ENCODE measurements at places on chromosomes 4 and X.
A peak's percentile ranks its signal among the peaks of the same experiment; 100 is the strongest.

DNA sequence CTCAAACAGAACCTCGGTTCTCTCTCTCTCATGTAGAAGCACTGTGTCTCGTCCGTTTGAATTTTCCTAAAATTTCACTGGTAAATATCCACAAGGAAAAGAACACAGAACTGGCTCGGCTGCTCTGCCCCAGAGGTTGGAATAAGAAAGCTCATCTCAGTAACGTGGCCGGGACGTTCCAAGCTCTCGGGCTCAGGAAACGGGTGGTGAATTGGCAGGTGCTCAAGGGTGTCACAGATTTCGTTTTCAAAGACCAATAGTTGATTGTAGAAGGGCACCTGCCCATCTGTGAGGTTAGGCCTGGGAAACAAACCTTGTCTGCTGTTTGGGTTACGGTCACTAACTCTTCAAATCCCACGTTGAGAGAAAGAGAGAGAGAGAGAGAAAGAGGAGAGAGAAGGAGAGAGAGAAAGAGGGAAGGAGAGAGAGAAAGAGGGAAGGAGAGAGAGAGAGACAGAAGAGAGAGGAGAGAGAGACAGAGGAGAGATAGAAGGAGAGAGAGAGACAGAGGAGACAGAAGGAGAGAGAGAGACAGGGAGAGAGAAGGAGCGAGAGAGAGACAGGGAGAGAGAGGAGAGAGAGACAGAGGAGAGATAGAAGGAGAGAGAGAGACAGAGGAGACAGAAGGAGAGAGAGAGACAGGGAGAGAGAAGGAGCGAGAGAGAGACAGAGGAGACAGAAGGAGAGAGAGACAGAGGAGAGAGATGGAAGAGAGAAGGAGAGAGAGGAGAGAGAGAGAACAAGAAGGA is 106.6 kb downstream of the CRLF2 start:
- DNase-seq, result peak; percentile 80

DNA sequence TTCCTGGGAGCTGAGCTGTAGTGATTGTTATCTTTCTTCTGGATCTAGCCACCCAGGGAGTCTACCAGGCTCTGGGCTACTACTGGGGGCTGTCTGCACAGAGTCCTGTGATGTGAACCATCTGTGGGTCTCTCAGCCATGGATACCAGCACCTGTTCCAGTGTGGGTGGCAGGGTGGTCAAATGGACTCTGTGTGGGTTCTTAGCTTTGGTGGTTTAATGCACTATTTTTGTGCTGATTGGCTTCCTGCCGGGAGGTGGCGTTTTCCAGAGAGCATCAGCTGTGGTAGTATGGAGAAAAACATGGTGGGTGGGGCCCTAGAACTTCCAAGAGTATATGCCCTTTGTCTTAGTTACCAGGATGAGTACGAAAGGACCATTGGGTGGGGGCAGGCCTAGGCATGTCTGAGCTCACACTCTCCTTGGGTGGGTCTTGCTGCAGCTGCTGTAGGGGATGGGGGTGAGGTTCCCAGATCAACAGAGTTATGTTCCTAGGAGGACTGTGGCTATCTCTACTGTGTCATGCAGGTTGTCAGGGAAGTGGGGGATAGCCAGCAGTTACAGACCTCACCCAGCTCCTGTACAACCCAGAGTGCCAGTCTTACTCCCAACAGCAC is 264.8 kb upstream of the LDB2 start:
- no peak for DNase-seq

- DNase-seq, result peak; percentile 22
Measured at GRCh38 chr4:153153339-153153871, 50.8 kb upstream of the TRIM2 start.

DNA sequence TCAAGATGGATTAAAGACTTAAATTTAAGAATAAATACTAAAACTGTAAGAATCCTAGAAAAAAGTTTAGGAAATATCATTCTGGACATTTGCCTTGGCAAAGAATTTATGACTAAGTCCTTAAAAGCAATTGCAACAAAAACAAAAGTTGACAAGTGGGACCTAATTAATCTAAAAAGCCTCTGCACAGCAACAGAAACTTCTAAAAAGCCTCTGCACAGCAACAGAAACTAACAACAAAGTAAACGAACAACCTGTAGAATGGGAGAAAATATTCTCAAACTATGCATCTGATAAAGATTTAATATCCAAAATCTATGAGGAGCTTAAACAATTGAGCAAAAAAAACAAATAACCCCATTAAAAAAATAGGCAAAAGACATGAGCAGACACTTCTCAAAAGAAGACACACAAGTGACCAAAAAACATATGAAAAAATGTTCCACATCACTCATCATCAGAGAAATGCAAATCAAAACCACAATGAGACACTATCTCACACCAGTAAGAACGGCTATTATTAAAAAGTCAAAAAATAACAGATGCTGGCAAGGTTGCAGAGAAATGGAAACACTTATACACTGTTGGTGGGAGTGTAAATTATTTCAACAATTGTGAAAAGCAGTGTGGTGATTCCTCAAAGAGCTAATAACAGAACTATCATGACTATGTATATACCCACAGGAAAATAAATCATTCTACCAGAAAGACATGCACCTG is 5.5 kb upstream of the OPRPN start:
- no peak for DNase-seq

- DNase-seq, result no peak
Measured at GRCh38 chr4:7976025-7976424, 36.4 kb upstream of the AFAP1 start.

DNA sequence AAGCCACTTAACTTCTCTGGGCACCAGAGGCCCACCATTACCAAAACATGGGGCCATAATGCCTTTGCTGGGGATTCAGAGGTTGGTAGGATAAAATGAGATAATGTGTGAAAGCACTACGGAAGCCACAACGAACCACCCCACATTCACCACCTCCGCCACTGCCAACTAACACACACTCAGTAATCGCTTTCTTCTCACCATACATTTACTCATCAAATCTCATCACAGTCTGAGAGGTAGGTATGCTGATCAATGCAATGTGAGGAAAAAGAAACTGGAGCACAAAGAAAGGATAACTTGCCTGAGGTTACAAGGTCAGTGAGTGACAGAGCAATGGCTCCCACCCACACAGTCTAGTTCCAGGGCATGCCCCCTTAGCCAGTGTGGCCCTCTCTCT is 257.3 kb downstream of the NR3C2 start:
- DNase-seq, result no peak

DNA sequence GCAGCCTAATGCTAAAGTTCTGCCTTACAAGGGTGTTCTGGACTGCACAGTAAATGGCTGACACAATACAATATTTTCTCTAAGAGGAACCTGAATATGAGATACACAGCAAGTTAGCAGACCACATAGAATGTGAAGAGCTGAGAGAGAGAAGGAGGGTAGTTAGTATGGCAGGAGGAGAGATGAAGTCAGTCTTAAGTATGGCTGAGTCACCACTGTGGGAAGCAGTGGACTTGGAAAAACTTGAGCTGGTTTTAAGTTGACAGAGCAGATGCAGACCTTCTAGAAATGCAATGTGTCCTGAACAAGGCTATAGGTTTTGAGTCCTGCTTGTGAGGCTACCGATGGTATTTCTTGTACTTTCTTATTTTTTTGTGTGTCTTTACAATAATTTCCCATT is 172.5 kb downstream of the SH2D1A start:
- no peak for DNase-seq

GRCh38 chrX:131330735-131331134 is 41.6 kb upstream of the IGSF1 start:
- no peak for DNase-seq

GRCh38 chr4:17018013-17018412 is 119.6 kb upstream of the LDB2 start:
- no peak for DNase-seq

DNA sequence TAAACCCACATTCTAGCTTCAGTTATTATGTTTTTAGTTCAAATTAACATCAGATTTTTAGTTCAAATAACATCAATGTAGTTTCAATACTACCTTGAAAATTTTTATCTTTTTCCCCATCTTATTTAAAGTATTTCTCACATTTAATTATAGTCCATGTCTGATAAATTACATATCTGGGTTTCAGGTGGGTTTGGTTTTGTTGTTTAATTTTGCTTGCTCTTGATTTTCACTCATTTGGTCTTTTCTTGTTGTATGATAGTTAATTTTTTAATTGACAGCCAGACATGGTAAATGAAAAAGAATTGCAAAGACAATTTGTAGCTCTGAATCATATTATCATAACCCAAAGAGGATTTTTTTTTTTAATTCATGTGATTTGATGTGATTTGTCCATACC is 41.9 kb downstream of the GYG2 start:
- DNase-seq, result no peak

DNA sequence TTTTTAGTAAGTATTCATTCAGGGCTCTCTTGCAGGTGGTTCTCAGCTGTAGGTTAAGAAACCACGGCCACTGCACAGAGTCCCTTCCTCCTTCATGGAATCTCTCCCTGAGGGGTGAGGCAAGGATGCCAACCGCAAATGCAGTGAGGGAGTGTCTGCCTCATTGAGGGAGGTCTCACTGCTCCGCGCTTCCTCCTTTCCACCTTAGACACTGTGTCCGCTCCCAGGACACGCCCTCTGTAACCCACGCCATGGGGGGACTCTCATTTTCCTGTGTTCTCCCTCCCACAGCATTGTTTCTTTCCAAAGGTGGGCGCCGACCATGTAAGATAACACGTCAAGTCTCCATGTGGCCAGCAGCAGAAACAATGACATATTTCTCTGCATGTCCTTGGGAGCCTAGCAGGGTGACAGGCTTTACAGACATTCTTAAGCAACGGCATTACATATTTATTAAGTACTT is 63.2 kb downstream of the SEPSECS start:
- no peak for DNase-seq

- DNase-seq, result no peak
Measured at GRCh38 chr4:126679303-126679702, 953.5 kb upstream of the INTU start.

GRCh38 chr4:79163981-79164490 is 161.8 kb downstream of the NAA11 start:
- DNase-seq, result no peak

DNA sequence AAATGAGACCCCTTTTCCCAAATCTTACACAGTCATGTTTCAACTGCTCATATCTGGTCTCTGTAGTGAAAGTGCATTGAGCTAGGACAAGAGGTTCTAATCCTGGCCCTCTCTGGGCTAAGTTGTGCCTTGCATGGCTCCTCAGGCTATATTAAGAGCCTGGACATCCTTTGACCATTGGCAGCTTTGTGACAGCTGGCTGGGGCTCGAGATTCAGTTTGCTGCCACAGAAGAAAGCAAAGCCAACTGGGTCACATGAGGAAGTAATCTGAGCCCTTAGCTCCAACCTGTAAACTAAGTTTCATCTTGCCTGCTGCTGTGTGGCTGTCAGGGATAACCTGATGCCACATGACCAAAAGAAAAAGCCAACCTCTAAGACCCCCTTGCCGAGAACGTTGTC is 51.8 kb upstream of the JADE1 start:
- no peak for DNase-seq

GRCh38 chrX:131262738-131263679 is 26.1 kb downstream of the IGSF1 start:
- DNase-seq, result peak; percentile 48

DNA sequence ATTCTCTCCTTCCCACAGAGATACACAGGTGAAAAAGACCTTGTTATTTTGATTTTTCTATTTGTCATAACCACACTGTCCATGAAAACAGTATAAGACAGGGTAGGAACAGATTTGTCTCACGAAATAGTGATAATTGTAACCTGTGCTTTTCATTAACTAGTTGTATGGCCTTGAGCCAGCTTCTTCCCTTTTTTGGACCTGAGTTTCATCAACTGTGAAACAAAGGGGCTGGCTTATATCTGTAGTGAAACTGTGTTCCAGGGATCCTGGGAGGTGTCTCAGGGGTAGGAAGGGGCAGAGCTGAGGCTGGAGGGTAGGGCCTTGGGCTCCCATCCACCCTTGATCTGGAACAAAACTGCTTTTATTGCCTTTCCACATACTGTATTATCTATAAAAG is 50.9 kb downstream of the MED28 start:
- DNase-seq, result no peak

DNA sequence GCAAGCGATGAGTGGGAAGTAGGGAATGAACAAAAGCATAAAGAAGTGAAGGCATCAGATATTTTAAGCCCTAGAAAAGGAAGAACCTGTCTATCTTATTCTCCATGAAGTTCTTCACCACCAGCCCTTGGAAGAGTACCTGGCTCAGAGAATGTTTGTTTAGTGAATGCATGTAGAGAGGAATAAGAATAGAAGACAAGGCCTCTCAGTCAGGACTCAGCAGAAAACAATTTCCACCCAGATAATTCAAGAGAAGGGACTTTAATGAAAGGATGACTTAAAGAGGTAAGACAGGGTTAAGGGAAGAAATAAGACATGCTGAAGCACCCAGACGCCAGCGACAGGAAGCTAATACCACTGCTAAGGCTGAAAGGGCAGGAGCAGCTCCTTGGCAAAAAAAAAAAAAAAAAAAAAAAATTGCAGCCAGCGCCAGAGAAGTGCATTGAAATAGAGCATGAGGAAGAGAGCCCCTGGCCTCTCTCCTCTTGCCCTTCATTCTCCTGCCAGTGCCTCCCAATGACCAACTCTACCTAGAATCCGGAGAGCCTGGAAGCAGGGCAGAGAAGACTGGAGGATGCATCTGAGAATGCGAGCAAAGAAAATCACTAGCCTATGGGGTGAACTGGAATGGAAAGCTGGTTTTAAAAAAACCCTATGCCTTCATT is 47.2 kb upstream of the RASGEF1B start:
- DNase-seq, result no peak

DNA sequence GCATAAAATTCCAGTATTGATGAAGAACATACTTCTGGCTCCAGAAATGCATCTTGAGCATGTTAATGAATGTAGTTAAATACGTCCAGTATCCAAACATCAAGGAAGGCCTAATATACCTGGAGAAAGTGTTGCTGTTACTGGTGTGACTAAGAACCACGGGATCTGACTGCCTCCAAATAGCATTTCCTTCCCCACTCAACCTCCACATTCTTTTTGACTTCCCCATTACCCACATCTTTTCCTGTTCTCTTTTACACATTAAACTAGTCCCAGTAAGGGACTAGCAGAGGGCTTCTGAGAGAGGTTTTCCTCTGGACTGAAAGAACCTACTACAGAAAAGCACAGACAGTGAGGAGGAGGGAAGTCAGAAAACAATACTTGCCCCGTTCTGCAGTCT is 482.8 kb upstream of the HTR2C start:
- no peak for DNase-seq

DNA sequence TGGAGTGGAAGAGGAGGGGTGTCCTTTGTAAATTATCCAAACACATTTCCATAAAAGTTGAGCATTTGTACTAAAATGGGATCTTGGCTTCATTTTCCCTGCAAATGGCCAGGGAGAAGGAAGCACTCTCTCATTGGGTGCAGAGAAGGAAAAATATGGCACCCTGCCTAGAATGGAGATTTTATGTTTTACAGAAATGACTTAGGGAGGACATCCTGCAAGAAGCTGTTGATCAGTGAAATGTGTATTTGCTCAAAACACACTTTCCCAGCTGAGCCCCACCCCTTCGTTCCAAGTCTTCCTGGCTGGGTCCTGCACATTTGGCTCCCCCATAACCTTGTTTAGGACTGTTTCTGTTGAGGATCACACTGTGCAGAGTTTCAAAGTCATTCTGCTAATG is 213.5 kb upstream of the TAPT1 start:
- DNase-seq, result no peak

GRCh38 chrX:82934980-82935379 is 573.1 kb upstream of the POU3F4 start:
- DNase-seq, result no peak

- DNase-seq, result no peak
Measured at GRCh38 chr4:29058531-29058930, 1661.6 kb upstream of the PCDH7 start.

GRCh38 chr4:82770607-82771006 is 28.0 kb downstream of the SCD5 start:
- DNase-seq, result no peak

- no peak for DNase-seq
Measured at GRCh38 chrX:153055871-153056749, at the start of gene PNMA3. TSS of gene PNMA3 (plus strand) at chrX:153056470. CDS start at chrX:153057056, 586 bp downstream.
